ENCODE measurements at places on chromosomes 1 and 21.
A peak's percentile ranks its signal among the peaks of the same experiment; 100 is the strongest.

DNA sequence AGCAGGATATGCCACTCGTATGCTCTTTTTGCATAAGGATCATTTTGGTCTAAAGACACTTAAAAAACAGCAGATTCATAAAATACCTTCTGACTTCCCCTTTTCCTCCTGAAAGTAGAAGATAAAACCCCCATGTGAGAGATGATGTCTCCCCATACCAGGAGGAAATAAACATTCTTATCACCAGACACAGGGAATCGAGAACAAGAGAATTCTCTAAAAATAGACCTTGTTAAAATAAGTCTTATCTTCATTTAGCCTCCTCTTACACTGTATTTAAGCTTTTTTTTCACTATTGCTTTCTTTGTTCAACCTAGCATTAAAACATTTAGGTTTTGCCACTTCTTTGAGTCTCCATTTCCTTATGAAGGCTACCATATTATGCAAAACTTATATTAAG is 709.3 kb downstream of the KCNT2 start:
- no peak for DNase-seq

DNA sequence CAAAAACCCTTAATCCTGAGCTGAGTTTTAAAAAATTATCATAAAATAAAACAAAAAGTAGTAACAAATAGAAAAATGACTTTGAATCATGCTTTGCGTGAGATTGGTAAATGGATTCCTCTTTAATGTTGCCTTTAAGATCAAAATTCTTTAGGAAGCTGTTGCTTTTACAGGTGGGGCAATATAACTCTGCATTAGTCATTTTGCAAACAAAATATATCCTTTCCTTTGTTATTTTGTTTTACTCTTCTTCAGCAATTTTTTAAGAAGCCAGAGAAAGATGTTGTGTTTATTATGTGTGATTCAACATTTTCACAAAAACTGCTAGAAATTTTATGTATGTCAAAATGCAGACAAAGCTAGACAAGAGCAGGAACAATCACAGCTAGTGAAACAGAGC is 50.0 kb downstream of the MARK1 start:
- no peak for DNase-seq

DNA sequence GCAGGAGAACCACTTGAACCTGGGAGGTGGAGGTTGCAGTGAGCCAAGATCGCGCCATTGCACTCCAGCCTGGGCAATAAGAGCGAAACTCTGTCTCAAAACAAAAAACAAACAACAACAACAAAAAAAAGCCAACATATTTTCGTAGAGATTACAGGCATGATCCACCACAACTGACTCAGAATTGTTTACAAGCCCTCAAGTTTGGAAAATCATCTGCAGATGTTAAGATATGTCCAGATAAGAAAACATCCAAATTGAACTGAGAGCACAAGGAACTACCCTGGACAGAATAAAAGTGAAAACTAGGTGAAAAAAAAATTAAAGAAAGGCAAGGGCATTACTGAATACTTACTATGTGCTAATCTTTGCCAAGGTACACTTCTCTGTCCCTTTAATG is 89.8 kb upstream of the WLS start:
- DNase-seq: no peak

GRCh38 chr1:240827786-240828185 is 215.8 kb upstream of the GREM2 start:
- DNase-seq: no peak

DNA sequence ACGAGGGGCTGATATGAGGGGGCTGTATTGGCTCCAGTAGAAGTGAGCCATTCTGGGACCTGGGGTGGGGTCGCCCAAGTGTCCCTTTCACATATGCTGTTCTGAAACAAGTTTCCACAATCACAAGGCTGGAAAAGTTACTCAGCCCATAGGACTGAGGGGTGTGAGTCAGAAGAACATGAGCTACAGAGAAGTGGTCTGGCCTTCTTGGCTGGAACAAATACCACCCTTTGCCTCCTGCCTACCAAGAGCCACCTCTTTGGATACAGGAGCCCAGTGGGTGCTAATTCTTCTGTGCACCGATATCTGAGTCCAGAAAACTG is 42.4 kb downstream of the MEF2D start:
- no peak for DNase-seq

- no peak for DNase-seq
These were observed 5.3 kb downstream of the SKI start for GRCh38 chr1:2233468-2233867.

DNA sequence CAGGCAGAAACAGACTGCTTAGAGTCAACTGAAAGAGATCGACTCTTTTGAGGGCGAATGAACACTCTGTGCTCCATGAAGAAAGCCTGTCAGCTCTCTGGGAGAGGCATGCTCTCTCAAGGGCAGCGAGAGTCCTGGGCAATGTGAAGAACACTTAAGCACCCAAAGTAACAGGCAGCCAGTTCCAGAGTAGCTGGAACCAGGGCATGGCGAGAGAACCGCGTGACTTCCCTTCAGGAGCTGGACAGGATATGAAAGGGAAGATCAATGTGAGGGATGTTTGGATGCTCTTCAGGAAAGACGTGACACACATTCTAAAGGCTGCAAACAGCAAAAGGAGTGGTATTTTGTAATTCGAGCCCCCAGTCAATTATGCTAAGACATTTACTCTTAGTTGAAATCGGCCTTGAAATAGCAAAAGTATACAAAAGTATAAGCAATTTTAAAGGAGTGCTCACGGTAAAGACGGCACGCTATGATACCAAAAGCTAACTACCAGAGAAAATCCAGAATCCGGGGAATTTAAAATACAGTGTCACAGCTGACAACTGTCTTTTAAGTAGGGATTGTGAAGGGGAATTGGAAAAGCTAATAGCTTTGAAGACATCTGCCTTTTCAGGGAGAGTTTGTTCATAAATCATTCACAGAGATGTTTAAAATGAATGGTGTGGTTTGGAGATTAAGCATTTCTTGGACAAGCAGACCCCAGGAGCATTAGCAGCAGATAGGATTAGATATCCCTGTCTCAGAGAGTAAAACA is 20.8 kb downstream of the ADAMTS5 start:
- DNase-seq: no peak

DNA sequence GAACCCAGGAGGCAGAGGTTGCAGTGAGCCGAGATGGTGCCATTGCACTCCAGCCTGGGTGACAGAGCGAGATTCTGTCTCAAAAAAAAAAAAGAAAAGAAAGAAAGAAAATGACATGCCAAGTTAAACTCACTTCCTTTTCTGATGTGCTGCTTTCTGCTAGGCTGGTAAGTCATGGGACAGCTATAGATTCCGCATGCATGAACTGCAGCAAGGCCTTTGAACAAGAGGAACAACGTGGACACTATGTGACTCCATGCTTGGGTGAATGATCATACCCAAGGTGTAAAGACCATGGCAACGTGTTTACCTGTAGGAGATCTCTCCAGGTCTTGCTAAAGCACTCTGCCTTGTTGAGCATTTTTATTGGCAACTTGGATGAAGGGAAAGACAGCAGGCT is 10.3 kb upstream of the TTF2 start:
- no peak for DNase-seq

DNA sequence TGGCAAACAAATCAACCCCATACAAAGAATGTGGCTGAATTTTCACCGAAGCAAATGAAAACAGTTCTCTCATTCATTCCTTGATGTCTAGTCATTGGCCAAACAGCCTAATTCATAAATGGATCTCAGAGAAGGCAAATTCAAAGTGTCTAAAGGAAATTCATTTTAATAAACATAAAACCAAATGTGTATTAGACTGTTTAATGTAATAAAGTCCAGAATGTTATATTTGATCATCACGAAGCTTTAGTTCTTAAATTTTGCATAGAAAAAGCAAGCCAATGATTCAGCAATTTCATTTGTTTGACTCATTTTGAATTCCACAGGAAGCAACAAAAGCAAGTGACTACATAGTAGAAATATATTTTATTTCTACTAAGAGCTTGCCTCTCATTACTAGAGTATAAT is 379.2 kb upstream of the ADAMTS5 start:
- DNase-seq: no peak

DNA sequence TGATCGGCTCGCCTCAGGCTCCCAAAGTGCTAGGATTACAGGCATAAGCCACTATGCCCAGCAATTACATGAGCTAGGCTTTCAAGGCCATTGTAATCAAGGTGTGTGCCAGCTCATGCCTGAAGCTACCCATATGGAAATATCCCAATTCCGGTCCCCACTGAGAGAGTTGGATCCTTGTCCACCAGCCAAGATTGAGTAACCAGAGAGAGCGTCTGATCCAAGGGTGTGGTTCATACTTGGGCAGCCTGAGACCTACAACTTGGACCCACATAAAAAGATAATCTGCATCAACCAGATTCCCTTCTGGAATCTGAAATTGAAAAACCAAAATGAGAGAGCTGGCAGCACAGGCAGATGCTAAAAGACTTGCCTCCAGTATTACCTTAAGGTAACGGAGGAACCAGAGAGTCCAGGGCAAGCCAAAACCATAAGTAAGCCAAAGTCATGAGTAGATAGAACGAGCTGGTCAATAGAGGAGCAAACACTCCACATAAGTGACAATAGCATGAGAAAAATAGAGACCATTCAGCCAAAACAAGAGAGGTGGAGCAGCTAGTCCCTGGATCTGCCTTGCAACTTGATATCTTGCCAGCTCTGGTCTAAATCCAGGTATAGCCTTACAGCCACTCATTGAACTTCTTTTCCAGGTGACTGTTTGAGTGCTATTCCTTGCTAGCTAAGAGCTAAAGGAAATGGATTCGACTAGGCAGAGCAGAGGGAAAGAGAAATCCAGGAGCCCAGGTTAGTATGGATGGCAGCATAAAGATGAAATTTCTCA is 63.8 kb upstream of the ATP1A1 start:
- DNase-seq: no peak

- DNase-seq: peak; percentile 4
These were observed 91.9 kb upstream of the SSX2IP start for GRCh38 chr1:84781946-84782771.

DNA sequence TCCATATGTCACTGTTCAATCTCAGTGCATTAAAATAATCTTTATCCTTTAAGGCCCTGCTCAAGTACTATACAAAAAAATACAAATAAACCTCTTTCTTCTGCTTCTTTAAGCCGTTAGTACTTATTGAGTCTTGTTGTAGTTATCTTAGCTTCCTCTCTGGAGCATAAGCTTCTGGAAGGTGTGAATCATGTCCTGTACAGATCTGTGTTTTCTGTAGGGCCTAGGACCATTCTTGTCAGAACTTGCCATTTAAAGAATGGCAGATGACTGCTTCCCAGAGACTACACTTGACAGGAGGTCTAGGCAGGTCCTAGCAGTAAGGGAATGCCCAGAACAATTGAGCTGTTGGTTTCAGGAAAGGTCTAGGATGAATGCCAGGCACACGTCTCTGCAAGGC is 12.9 kb downstream of the NEK7 start:
- DNase-seq: no peak

DNA sequence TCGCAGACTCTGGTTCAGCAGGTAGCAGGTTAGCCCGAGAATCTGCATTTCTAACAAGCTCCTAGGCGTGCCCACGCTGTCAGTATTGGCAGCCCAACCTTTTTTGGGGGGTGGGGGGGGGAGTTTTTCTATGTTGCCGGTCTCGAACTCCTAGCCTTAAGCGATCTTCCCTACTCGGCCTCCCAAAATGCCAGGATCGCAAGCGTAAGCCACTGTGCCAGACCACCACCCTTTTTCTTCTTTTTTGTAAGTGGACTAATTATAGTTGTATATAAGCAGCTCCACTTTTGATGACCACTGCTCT is 480 bp upstream of the MIS18A start:
- no peak for DNase-seq

- DNase-seq: no peak
These were observed 40.9 kb downstream of the LRRC8B start for GRCh38 chr1:89565521-89565920.

Data from fibroblast of the conjunctiva (primary cell).